Activated effector memory CD4-positive, alpha-beta T cell treated with Interleukin-2 at 50 U/mL for 16 hours (primary cell): ENCODE measurements at places on chromosomes 16 and 17.

DNA sequence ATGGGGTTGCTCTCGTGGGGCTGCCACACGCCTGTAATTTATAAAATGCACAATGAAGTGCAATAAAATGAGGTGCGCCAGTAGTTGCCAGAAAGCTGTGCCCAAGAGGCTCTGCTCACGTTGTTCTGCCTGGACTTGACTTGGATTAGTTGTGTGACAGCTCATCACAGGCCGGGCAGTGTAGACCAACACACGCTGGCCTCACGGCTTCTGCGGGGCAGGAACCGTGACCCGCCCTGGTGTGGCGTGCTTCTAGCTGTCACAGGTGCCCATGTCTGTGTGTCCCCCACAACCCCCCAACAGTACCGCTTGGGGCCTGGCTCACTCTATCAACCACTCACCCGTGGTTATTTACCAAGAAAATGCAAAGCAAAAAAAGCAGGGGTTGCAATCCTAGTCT lies 112.2 kb upstream of the ZNF750 start:
- DNase-seq, result no peak

- DNase-seq, result no peak
Observed at GRCh38 chr16:65600629-65601028, 478.8 kb upstream of the CDH11 start.

DNA sequence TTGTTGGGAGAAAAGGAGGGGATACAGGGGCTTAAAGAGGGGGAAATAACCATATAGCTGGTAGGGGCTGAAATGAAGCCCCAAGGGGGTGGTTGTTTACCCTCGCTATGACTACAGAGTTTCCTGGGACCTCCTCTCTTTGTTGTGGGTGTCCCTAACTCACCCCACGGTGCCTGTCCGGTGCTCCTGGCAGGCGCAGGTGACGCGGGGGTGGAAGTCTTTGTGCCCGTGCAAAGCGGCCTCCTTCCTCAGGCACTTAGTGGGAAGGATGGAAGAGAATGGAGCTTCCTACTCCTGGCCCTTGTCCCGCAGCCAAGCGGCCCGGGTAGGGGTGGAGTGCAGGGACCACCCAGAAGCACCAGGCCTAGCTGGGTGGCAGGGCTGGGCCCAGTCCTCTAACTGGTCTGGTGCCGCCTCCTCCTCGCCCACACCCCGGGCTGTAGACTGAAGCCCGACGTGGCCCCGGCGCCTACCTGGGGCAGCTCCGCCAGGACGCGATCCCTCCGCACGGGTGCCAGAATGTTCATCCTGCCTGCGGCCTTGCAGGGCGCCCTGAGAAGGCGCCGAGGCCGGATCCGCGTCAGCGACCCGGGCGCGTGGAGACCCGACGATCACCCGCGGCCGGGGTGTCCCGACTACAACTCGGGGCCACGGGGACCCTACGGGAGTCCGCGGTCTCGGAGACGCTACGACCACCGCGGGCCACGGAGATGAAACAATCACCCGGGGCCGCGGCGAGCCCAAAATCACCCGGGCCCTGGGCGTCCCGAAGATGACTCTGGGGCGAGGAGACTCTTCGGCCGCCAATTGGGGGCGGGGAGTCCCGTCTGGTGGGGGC lies 709 bp downstream of the RAB34 start:
- DNase-seq, result no peak

GRCh38 chr17:48048384-48049126 lies 396 bp downstream of the NFE2L1 start:
- no peak for DNase-seq

GRCh38 chr17:8912084-8912981 lies 44.9 kb upstream of the PIK3R6 start:
- DNase-seq, result no peak

DNA sequence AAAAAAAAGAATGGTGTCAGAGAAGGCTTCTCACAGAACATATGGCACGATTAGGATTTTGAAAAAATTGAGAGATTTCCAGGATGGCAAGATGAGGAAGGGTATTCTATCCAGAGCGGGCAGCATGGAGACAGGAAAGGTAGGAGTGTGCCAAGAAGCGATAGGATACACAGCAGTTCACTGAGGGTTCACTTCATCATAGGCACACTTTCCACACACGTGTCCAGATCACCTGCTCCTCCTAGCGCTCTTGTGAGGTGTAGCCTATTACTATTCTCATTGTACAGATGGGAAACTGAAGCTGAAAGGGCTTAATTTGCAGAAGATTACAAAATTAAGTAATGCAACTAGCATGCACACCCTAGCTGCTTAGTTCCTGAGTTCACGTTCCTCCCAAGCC lies 6.2 kb upstream of the ELAC2 start:
- no peak for DNase-seq

DNA sequence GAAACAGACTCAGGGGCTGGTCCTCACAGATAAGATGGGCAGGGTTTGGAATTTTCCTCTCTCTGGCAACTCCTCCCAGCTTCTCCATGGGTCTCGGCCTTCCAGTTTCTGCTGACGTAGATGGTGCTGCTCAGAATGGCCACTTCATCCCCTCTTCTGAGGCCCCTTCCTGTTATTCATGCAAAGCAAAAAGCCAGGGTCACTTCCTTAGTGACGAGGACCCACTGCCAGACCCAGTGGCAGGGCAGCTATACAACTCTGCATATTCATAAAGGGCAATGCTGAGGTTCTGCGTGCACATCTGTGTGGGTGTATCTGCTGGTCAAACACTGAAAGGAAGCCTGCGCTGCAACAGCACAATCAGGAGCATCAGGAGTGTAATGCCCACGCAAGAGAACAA lies 108.8 kb downstream of the WSCD1 start:
- DNase-seq, result no peak

- DNase-seq, result no peak
Observed at GRCh38 chr17:20232611-20233010, 223.5 kb downstream of the SPECC1 start.

DNA sequence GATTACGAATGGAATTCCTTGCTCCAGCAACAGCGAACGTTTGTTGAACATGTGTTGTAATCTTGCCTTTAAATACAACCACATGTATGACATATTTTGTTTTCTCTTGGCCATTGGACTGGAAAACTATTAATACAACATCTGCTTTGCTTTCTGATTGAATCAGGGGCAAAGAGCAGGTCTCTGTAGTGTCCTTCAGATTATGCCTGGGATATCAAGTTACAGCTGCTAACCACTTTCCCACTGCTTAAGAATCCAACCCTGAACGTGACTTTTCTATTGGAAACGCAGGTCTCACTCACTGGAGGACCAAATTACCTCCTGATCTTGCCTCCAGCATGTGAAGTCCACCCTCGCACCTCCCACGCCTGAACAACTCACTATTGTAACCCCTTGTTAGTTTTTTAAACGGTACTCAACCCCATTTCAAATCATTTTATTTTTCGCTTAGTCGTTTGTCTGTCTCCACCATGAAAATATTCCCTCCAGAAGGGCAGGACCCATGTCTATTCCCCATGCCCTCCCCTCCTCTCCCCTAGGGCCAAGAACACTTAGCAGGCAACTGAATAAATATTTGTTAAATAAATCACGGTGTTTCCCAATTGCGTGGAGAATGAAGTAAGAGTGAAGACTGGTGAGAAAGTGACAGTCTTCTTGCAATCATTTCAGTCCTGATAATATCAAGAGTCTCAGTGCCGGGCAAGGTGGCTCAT lies 57.4 kb upstream of the MRTFB start:
- no peak for DNase-seq

- DNase-seq, result no peak
Observed at GRCh38 chr16:72295914-72296313, 124.0 kb upstream of the PMFBP1 start.

- no peak for DNase-seq
Observed at GRCh38 chr17:32970281-32970680, 21.4 kb upstream of the SPACA3 start.

DNA sequence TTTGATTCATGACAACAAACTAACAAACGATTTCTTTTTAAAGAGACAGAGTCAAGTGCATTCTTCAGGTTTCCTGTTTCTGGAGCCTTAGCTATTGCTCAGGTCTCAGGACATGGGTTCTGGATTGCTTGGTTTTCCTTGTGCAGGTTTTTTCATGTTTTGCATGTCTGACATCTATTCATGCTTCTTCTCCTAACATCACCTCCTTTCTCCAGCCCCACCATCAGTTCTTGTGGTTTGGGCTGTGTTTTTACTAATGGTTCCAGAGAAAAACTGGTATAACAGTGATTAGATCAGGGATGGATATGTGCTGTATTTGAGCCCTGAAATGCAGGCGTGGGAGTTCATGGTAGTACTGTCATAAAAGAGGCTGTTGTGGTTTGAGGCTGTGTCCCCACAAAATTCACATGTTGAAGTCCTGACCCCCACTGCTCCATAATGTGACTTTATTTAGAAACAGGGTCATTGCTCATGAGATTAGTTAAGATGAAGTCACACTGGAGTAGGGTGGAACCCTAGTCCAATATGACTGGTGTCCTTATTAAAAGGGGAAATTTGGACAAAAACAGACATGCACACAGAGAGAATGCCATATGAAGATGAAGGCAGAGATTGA lies 67.9 kb downstream of the IRX6 start:
- DNase-seq, result no peak
